ENCODE measurements at places on chromosomes 16 and 17.

- DNase-seq, result no peak
These were observed 8.8 kb downstream of the MLYCD start for GRCh38 chr16:83907631-83908250.

DNA sequence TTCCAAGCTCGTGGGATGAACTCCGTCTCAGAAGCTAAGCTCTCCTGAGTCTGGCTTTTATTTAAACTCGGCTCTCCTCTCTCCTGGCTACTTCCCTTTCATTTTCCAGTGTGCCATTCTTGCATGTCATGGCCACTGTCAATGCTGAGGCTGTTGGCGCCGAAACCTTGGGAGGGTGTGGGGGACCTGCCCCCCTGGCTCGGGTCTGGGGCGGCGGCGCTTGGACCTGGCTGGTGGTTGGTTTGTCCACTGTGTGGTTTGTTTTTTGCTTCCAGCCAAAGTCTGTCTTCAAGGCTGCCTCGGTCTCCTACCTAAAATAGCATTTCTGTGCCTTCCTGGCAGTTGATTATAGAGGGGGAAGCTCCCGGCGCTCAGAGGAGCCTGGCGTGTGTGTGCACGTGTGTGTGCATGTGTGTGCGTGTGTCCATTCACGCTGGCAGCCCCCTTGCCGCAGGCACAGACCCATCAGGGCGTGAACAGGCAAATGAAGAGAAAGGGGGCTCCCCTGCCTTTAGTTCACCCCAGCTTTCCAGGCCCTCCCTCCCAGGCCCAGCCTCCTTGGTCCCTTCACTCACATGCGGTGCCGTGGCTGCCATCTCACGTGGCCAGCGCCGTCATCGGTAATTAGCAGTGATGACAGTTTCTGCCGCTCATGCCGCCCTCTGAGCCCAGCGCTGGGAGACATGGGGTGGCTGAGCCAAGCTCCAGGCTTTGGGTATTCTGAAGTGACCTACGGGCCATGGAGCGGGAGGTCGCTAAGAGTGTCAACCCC is 179.9 kb downstream of the SEC14L1 start:
- no peak for DNase-seq

GRCh38 chr16:89004209-89004831 is 27.3 kb upstream of the CBFA2T3 start:
- no peak for DNase-seq

DNA sequence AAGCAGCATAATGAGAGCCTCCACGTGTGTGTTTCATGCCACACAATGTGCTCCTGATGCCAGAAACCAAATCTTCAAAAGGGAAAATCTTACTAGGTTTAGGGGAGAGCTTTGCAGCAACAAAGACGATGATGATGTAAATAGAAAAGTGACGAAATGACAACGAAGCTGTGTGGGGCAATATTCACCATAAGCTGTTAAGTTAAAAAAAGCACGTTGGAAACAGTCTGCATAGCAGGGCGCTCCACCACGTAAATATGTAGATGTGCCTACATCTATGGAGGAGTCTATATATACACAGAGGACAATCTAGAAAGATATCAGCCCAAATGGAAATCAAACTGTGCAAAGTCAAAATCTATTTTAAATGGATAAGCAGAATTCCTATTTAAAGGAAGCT is 61.0 kb downstream of the RPH3AL start:
- DNase-seq, result no peak

- no peak for DNase-seq
These were observed 47.5 kb downstream of the NT5M start for GRCh38 chr17:17350491-17351355.

- no peak for DNase-seq
These were observed 211.2 kb downstream of the LGALS9B start for GRCh38 chr17:20256144-20256543.

DNA sequence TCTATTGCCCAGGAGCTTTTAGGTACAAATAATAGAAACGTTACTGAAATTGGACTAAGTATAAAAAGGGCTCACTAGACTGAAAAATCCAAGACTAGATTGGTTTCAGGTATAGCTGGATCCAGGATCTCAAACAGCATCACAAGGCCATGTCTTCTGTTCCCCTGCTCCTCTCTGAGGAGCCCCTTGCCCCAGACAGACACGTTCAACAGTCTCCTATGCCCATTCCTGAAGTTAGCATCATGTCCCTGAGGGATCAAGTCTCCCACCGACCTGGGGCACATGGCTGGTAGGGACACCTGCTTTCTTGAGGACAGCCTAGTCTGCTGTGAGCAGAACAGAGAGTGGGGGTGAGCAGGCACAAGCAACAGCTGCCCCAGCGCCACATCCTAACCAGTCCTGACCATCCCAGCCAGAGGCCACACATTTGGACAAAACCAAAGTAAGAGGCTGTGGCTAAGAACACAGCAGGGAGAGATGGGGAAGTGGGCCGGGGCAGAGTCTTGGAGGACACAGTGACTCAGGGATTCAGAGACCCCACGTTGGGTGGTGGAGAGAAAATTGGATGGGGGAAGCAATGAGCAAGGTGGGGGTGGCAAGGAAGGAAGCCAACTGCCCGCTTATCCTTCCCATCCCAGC is 10.5 kb upstream of the MMP2 start:
- no peak for DNase-seq

DNA sequence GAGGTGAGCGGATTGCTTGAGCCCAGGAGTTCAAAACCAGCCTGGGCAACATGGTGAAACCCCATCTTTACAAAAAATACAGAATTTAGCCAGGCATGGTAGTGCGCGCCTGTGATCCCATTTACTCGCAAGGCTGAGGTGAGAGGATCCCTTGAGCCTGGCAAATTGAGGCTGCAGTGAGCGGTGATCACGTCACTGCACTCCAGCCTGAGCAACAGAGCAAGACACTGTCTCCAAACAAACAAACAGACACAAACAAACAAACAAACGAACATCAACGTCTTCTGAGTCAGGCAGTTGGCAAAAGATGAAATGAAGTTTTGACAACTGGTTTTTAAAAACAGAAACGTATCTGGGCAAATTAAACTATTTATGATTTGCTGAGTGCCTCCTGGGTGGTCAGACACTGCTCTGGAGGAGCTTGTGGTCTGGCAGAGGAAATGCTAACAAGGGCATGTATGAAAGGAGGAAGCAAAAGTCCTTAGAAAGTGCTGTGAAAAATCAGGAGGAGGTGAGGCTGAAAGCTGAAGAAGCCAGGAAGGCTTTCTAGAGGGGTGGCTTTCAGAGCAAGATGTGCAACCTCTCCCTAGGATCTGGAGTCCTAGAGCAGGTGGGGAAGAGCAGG is 10.2 kb upstream of the KRT20 start:
- DNase-seq, result no peak

DNA sequence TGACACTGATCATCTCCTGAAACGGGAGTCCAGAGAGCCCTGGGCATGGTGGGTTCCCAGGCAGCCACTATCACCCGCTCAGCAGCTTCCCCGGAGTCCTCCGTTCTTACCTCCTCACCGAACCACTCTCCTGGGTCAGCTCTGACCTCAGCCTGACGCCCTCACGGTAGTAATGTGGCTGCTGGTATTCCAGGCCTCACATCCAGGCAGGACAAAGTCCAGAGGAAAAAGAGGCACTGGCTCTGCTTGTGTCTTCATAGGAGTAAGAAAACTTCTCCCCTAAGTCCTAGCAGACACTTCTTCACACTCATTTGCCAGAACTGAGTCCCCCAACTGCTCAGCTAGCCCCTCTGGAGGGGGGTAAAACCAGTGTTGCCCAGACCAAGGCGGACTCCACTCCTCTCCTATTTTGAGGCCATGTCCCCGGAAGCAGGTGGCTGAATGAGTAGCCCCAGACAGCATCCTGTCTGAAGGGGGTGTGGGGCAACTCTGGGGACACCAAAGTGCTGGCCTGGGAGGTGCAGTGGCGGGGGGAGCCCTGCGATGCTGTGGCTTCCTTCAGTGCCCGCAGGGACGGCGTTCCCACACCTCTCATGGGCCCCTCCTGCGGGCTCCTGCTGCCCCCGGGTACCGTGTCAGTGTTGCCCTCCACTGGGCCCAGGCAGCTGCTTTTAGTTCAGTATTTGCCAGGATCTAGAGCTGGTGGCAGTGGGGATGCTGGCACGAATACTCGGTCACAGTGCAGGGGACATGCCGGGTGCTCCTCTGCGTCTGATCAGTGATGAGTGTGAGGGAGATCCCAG is 5.4 kb downstream of the FSCN2 start:
- no peak for DNase-seq

DNA sequence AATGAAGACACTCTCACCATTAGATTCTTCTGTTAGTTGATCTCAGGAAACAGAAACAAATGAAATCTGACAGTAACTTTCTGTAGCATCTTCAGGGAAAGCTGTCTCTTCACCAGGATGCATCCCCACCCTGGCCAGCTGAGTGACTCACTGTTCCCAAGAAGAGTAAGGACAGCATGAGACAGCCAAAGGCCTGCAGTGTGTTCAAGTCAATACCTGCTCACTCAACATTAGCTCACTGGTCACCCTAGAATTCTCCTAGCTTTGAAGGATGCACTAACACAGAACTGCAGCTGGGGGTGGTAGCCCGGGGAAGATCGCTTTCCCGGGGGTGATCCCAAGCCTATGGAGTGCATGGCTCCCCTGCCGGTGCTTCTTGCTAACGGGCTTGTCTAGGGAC is 28.2 kb upstream of the CLEC18B start:
- no peak for DNase-seq

DNA sequence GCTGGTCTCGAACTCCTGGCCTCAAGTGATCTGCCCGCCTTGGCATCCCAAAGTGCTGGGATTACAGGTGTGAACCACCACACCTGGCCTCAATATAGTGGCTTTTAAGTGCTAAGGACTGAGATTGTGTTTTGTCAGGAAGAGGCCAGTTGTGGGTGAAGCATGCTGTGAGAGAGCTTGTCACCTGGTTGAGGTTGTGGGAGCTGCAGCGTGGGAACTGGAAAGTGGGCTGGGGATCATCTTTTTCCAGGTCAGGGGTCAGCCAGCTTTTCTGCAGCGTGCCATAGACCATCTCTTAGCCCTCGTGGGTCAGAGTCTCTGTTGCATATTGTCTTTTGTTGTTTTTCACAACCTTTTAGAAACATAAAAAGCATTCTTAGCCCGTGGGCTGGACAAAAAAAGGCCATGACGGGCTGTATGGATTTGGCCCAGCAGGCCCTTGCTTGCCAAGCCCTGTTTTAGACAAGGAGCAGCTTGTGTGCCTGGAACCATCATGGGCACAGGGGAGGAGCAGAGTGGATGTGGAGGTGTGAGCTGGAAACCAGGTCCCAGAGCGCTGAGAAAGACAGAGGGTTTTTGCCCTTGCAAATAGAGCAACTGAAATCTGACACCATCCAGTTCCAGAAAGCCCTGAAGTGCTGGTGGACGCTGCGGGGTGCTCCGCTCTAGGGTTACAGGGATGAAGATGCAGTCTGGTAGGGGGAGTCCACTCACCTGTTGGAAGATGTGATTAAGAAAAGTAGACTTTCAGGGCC is 5.5 kb downstream of the BIRC5 start:
- DNase-seq, result no peak

DNA sequence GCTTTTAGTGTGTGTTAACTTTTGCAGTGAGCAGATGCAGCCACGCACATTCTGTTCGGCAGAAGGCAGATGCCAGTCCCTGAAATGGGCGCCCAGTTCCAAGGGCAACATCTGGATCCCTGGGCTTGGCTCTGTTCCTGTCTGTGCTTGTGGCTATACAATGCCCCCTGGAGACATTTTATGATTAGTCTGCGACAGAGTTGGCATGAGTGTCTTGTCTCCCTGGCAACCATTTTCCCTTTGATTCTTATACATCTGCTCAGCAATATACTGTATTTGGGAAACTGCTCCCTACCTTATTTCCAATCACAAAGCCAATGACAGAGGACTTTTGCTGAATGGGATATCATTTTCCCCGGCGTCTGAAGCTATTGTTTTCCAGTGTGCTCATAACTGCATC is 1629.5 kb upstream of the GOT2 start:
- no peak for DNase-seq

DNA sequence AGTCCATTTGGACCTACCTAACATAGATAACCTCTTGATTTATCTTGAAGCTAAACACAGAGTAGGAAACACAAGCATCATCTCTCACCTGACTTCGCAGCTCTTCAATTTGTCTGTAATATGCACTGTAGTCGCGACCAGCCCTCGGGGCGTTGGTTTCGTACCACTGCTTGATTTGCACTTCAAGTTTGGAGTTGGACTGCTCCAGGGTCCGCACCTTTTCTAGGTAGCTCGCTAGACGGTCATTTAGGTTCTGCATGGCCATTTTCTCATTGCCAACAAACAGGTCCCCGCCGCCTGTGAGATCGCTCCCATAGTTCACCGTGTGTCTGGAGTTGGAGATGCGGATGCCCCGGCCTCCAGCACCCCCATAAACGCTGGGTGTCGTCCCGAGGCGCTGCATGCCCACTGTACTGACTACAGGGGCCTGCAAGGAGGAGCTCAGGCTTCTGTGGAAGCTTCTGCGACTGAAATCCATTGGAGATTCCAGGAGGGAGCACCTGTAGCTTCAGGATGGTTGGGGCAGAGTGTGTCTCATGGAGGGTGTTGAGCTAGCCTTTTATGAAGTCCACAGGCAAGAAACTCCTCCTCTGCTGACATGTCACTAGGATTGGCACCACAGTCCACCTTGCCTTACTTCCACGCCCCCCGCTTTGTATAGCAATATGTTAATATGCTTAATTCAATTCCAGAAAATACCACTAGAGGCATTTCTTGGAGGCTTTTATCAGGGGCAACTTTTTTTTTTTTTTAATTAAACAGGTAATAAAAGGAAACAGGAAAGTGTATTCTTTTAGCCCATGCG is at the start of gene KRT20:
KRT20 (minus strand) TSS at position 535 of the 805 bp plus-strand sequence; CDS start at position 478, 57 bp downstream.
- DNase-seq, result no peak

DNA sequence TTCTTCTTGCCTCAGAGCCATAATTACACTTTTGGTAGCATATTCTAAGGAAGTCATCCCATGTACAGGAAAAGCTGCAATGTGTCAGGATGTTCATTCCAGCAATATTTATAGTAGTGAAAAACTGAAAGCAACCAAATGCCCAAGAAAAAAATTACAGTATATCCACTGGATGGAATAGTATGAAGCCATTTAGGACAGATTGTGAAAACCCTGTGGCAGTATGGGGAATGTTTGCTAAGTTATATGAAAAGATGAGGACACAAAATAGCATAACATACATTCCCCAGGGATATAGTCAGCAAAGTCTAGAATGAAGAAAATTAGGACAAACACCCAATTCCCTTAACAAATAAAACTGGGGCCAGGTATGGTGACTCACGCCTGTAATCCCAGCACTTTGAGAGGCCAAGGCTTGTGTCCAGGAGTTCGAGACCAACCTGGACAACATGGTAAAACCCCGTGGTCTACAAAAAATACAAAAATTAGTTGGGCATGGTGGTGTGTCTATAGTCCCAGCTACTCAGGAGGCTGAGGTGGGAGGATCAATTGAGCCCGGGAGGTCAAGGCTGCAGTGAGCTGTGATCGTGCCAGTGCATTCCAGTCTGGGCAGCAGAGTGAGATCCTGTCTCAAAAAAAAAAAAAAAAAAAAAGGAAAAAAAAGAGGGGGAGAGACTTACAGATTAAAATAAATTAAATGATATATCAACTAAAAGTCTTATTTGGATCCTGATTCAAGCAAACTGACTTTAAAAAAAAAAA is 2.3 kb downstream of the LRRC3C start:
- peak; percentile 51 for DNase-seq
